ENCODE measurements at places on chromosomes 3 and 15. TPM values are rescaled to one million over a fixed set of nuclear protein-coding genes. Genes with fewer than 3 reads are reported as not detected.

Gene ZNF620
- total RNA-seq, result 4.5 TPM

Gene GP9
- total RNA-seq, result not detected

Gene STX19
- total RNA-seq, result not detected

Gene SEMA3B
- 1.0 TPM for total RNA-seq

Gene PSMD6
- 70.1 TPM for total RNA-seq

Gene MESP2
- not detected for total RNA-seq

Gene ACOX2
- total RNA-seq, result not detected

GRCh38 chr15:96553006-96553405 lies 222.5 kb downstream of the NR2F2 start:
- no peak for DNase-seq

DNA sequence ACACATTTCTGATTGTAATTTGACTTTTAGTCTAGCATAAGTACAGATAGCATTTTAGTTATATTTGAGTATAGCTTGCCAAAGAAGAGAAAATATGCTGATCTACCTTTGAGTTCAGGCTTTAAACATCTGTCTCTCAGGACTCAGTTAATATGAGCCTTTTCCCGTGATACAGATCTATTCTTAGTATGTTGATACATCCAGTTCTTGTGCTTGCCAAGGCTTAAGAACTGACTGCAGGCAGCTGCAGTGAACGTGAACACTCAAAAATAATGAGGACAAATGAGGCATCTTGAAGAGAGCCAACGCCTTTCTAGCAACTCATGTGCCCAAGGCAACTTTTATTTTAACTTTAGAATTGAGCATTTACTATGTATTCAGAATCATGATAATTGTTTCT lies 325.5 kb downstream of the SI start:
- no peak for DNase-seq

DNA sequence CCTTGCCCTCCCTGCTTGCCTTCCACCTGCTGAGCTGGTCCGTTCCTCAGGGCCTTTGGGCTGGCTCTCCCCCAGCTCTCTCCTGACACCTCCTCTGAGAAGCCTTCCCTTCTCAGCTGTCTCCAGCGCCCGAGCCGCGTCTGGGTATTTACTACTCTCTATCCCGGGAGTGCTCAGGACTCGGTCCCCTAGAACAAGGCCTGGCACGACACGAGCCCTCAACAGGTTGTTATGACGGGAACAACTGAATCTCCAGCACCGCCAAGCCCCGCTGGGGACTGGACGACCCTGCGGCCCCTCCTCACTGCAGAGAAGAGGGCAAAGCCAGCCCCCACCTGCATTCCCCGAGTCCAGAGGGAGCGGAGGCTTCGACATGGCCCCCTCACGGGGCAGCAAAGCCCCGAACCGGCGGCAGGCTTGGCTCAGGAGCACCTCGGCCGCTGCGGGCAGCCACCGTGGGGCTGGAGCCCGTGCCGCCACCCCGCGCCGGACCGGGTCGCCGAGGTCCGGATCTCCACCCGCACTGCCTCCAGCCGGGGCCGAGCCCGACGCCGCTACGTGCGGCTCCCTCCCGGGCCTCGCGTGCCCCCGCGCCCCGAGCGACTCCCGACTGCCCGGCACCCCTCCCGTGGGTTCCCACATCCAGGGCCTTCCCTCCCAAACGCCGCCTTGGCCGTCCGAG lies 792 bp downstream of the TPRA1 start:
- no peak for DNase-seq

- DNase-seq, result no peak
Observed at GRCh38 chr3:136067211-136067610, 101.7 kb downstream of the PPP2R3A start.

GRCh38 chr3:169339386-169339785 lies 324.1 kb downstream of the MECOM start:
- DNase-seq, result no peak

DNA sequence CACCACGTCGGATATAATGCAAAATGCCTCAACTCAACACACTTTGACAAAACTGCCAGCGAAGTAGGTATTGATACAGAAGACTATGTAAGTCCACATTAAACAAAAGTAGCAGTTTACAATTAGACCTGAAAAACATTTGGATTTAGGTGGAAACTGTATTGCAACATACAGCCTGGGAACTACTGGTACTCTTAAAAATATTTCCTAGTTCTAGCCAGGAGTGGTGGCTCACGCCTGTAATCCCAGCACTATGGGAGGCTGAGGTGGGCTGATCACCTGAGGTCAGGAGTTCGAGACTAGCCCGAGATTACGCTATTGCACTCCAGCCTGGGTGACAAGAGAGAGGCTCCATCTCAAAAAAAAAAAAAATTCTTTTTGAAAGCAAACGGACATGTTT lies 246.2 kb downstream of the ZBTB20 start:
- DNase-seq, result no peak

DNA sequence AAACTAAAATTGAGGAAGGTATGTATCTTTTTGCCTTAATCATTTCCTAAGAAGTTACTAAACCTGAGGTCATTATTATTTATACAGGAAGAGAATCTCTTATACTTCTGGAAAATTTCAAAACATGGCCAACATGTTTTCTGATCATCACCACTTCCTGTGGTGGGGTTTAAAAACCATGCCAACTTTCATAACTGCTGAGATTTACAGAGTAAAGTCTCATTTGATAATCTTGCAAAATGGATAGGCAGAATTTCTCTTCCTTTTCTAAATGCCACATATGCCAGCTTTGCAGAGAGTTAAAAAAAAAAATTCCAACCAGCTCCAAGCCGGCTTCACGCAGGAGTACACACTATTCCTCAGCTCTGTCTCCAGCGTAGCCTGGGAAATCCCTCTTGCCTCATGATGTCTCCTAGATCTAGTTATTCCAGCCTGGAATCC lies 124.3 kb upstream of the SPRED1 start:
- no peak for DNase-seq

GRCh38 chr3:188689101-188689574 lies 482.6 kb upstream of the TPRG1 start:
- DNase-seq, result no peak

DNA sequence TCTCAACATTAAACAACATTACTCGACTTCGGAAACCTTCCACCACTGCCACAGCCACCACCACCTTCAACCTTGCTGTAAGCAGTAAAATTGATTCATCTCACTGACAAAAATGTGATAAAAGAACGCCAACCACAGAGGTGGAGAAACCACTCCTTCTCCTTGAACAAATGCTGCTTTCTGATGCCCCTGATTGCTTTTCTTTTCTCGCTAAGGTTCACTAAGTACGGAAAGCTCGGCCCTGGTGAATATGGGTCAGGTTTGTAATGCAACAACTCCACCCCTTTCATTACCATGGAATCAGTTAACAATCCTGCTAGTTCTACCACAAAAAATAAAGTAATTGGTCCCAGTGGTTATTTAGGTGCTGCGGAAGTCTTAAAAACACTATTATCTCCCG lies 44.9 kb downstream of the MEIS2 start:
- no peak for DNase-seq

- no peak for DNase-seq
Observed at GRCh38 chr3:39550354-39551051, 83.0 kb downstream of the MOBP start.

DNA sequence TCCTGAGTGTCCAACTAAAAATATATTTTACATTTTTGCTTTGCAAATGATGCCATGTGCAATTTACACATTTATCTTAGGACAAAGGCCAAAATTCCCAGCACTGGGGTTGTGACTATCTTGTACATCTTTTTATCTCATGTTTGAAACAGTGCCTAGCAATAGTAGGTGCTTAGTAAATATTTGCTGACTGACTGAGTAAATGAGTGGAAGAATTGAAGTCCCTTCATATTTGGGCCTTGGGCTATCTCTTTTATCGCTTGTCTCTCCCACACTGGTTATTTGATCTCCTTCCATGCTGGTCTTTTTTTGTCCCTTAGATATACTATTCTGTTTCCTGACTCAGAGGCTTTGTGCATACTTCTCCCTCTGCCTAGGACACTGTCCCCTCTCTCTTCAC lies 213.1 kb upstream of the GOLGA6L4 start:
- DNase-seq, result no peak

- no peak for DNase-seq
Observed at GRCh38 chr15:63274427-63274826, 3.0 kb upstream of the APH1B start.

DNA sequence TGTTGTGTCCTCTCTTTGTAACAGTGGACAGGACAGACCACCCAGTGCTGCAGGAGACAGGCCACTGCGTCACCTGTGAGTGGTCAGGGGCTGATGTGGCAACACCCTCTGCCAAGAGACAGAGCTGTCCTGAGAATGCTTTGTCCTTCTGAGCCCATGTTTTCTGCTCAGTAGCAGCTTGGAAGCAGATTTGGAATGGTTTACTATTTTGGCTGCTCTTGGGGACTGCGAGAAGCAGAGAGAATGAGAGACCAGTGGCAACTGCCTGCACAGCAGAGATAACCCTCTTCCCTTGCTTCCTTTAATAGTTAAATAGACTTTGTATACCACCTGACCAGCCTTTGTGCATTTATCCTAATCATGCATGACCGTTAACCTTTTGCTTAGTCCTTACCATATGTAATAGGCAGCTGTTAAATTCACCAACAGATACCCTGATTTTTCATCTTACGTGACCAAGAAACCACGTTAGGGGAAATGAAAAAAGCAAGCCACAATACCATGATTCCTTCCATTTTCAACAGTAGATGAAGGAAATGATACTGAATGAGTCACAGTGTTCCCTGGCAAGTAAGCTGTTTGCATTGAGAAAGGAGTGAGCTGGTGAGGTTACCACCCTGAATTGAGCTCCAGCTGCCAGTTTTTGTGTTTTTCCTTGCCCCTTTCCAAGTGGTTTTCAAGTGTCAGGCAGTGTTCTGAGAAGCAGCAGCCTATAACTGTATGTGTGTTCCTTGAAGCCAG lies 35.5 kb downstream of the B3GALNT1 start:
- DNase-seq, result no peak

- DNase-seq, result no peak
Observed at GRCh38 chr3:72496051-72496670, 352.1 kb downstream of the SHQ1 start.

DNA sequence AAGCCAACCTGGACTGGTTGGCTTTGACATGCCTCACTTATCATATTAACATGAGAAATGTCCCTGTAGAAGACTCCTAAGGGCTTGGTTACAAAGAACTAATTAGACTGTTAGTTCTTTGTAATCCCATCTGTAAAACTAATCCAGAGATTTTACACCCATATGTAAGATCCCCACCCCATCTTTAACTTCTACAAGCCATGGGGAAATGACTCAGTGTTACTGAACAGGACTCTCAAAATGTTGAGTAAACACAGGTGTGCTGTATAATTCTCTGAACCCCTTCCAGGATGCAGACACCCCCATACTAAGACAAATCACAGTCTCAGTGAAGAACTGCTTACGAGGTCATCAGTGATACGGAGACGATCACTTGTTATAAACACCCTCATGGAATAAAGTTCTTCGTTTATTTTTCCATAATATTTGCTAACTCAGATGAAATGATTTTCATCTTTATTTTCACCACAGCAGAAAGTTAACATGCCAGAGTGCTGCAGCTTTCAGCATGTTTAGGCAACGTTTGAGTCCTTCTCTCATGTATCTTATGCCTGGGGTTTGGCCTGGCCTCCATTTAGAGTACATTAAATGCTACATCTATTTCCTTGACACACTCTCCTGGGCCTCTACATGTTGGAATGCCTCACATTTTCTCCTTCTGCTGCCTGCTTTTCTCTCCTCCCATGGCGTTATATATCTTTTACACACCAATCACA lies 55.3 kb upstream of the LEKR1 start:
- no peak for DNase-seq

DNA sequence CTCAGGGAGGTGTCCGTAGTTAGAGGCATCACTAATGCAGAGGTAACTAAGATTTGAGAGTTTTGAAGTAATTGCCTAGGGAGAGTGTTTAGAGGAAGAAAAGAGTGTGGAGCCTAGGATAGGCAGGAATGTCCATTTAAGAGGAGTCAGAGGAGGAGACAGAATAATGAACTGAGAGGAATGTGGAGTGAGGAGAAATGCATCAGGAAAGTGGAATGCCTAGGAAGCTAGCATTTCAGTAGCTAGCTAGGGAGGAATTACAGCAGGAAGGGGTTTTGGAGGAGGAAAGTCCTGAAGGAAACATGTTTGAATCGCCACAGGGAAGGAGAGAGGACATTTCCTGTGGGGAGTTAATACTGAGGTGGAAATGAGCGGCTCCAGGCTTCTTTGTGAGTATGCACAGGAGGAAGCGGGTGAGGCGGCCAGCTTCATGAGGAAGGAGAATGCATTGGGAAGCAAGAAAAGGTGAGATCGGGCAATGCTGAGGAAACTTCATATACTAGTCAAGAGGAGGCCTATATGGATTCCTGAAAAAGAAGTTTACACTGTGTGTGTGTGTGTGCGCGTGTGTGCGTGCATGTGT lies 154.3 kb downstream of the TMEM108 start:
- no peak for DNase-seq

- DNase-seq, result no peak
Observed at GRCh38 chr15:35271371-35272043, 186.4 kb upstream of the NANOGP8 start.

GRCh38 chr15:39556461-39556860 lies 24.4 kb upstream of the THBS1 start:
- no peak for DNase-seq

- no peak for DNase-seq
Observed at GRCh38 chr3:112619295-112619694, 21.6 kb downstream of the CCDC80 start.

DNA sequence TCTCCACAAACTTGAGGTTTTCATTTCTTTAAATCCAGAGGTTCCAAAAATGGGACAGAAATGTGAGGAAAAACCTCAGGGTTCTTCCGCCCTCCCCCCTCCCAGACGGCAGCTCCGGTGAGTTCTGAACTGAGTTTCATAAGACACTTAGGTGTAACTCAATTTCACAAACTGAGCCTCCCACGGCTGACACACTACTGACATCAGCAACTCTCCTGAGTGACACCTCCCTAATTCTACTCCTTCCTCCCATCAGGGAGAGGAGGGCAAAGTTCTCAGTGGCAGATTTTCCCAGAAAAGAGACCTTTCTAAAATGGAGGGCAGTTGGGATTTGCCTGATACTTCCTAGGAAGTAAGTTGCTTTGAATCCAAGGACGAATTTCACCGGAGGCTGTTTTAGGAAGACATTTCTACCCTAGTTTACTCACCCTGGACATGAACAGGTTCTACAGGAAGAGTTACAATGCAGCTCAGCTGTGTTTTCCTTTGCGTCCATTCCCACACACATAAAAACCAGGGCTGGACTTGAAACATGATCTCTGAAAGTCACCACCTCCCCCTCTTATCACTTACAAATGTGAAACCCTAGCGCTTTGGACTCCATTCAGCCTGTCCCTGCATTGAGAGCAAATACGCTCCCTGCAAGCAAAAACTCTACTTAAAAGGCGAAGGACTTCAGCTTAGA lies 78.1 kb upstream of the LMOD3 start:
- no peak for DNase-seq

DNA sequence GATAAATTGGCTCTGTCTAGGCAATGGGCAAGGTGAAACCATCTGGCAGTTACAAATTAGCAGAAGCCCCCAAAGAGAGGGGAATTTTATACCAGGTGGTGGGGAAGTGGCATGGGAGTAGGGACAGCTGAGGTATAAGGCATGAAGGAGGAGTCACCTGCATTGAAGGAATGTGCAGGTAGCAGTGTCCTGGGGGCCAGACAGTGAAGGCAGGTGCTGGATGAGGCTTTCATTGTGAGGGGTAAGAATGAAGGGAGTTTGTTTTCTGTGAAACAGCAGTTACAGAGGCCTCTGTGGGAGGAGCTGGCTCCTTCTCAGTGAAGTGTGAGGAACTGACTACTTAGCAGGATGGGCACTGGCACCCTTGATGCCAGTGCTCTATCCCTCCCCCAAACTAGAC lies 19.1 kb upstream of the PXYLP1 start:
- no peak for DNase-seq

All from activated naive CD8-positive, alpha-beta T cell treated with anti-CD3 and anti-CD28 coated beads, Interleukin-2, amount 10 ng/mL, durations not matched to agents 7 days and 5 days (primary cell).